ENCODE measurements at places on chromosomes 12 and 14.

DNA sequence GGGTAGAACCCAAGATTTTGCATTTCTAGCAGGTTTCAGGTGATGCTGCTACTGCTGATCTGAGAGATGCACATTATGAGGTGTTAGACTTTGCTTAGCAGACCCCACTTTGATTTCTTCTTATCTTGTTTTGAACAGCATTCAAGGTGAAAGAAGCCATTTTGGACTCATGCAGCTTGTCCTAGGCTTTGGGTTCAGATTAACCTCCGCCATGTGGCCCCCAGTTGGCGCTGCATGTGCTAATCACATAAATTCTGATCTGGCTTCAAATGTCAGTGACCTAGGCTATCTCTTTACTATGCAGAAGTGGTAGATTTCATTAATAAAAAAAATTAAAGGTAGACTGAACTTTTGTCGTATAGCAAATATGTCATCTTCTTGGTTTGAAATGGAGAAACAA, 89.8 kb upstream of the DYRK2 start:
- DNase-seq = no peak

GRCh38 chr12:100643246-100643645, 69.8 kb downstream of the GAS2L3 start:
- DNase-seq = no peak

- DNase-seq = no peak
Observed at GRCh38 chr12:54571193-54572188, 17.0 kb downstream of the PPP1R1A start.

GRCh38 chr12:51529651-51529970, 61.4 kb upstream of the SCN8A start:
- no peak for DNase-seq

GRCh38 chr14:99177046-99177655, 94.8 kb downstream of the BCL11B start:
- no peak for DNase-seq
